Central memory CD4-positive, alpha-beta T cell (primary cell): ENCODE measurements at places on chromosomes 5 and 9.

DNA sequence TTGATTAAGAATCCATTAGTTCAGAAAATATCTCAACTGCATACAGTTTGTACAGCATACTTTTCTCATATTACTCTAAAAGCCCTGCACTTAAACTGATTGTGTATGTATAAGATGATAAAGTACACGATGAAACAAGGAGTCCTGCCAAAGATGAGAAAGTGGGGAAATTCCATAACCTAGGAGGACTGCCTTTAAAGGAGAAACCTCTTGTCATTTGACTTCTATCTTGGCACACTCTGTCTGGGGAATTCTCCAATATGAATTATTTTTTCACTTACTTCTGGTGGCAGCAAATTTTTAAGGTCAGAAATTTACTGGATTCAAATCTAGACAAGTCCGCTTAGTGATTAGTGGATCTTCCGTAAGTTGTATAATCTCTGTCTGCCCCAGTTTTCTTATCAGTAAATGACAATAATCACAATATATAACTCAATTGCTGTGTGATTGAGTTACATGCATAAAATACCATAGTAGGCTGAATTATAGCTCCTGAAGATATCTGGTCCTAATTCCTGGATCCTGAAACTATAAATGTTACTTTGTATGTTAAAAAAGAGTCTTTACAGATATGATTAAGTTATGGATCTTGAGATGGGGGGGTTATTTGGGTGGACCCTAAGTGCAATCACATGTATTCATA, 17.0 kb upstream of the ISOC1 start:
- no peak for DNase-seq

GRCh38 chr5:144017119-144017518, 153.3 kb downstream of the YIPF5 start:
- DNase-seq, result no peak

- DNase-seq, result no peak
Observed at GRCh38 chr5:152007653-152008335, 83.1 kb upstream of the GLRA1 start.

DNA sequence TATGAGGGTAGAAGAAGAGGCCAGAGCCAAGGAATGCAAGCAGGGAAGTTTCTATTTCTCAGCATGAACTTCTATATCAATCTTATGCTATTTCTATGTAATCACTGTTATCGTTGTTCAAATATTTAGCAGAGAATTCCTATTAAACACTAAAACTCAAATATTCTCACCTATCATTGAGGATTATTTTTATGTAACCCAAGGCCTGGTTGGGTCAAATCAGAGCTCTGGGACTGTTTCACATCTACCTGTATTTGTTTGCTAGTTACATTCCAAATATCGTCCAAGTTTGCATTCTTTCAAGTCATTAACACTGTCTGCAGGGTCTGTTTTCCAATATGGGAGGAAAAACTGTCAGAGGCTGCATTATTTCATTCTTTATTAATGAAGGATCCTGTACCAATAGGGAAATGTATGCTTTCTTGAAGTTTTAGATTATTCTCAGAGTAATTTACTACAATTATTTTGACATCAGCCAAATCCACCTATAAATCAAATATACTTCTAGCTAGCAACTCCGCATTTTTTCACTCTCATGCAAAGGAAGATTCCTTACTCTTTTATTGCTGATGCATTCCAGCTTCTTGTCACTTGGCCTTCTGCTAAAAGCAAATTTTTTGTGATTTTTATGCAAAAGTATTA, 52.2 kb downstream of the LURAP1L start:
- DNase-seq, result no peak

- peak; percentile 1 for DNase-seq
Observed at GRCh38 chr9:26744191-26744965, 148.2 kb downstream of the CAAP1 start.

DNA sequence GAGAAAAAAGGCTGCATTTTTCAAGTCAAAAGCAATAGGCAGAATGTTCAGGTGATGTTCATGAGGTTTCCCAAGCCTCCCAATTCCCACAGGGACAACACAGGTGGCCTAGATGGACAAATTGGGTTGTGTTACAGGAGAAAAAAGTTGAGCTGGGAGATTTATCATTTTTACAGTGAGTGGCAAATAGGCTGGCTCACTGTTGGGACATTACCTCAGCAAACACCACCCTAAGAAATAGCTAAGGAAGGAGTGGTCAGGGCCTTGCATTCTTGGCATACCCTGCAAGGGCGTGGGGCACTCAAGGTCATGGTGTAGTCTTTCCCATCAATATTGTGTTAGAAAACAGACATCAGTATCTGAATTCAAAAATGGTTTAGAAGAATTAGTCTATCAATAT, 23.3 kb upstream of the CPLANE1 start:
- no peak for DNase-seq

DNA sequence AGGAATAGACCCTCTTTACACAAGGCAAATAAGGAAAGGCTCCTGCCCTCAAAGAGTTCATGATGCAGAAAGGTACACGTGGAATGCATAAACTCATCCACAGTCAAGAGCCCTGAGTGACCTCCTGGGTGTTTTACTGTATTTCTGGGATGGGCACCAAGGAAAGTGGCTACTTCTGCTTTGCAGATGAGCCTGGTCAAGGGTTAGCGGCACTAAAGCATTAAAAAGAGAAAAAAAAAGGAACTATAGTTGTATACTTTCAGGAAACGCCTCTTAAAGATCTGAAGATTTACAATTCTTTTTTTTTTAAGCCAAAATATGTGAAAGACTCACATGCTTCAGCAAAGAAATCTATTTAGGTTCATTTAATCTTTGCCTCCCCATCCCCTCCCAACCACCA, 366.2 kb upstream of the PDE4D start:
- DNase-seq, result no peak

- DNase-seq, result no peak
Observed at GRCh38 chr5:66597183-66597757, 1.1 kb downstream of the MAST4 start.

- no peak for DNase-seq
Observed at GRCh38 chr9:68416936-68417564, 60.6 kb downstream of the PGM5 start.
